ENCODE measurements at places on chromosomes 6 and 20.
A peak's percentile ranks its signal among the peaks of the same experiment; 100 is the strongest.

DNA sequence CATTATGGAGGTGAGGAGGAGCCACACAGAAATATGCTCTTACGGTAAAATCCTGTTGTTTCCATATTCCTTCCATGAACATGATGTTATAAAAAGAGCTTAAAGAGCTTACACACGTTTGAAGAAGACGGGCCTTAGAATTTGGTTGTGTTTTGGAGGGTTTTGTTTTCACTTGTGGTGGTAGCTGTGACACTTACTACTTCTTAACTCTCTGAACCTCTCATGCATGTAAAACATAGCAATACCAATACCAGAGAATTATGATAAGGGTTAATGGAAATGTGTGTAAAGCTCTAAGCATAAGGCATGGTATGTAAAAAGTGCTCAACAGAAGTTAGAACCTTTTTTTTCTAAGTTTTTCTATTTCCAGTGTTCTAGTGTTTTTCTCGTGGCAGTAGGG lies 256.1 kb upstream of the KCNQ5 start:
- DNase-seq: no peak

DNA sequence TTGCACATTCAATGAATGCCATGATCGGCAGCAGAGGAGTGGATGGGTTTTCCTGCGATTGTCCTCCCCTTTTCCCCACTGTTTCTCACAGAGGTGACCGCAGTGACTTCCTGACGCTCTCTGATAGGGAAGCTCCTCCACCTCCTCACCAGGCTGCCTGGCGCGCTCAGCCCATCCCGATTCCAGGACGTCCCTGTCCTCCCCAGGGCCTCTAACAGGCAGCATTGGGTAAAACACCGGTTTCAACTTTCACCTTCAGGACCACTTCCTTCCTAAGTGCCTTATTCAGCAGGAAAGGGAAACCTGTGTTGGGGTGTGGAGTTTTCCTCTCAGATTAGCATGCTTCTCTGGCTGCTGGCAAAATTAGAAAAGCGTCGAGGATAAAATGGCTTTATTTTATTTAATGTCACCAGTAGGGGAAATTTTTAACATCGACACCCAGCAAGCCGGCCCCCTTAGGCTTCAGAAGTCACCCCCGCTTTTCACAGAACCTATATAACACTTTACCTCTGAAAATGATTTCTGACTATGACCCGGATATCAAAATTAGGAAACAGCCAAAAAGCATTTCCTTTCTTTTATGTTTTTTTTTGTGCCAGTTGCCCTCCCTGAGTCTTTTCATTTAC lies 570.4 kb upstream of the GJE1 start:
- no peak for DNase-seq

- no peak for DNase-seq
Observed at GRCh38 chr20:20375862-20376261, 8.0 kb downstream of the INSM1 start.

GRCh38 chr6:143109196-143109595 lies 48.5 kb downstream of the AIG1 start:
- no peak for DNase-seq

- no peak for DNase-seq
Observed at GRCh38 chr6:113495521-113495920, 361.6 kb upstream of the MARCKS start.

- DNase-seq: no peak
Observed at GRCh38 chr20:39909447-39909846, 779.6 kb downstream of the MAFB start.

DNA sequence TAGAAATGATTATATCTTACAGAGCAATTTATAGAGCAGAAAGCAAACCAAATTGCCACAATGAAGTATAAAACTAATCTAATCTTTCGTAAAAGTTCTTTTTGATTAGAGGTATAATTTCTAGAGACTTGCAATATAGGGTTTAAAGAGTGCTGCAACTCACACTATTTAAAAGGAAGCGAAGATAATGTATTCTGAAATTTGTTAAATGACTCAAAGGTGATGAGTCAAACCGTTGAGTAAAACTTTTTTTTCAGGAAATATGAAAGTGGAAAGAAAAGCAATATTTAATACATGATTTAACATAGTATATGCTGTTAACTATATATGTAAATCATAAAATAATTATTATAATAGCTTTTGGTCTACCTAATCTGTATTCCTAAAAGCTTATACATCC lies 133.6 kb downstream of the SYNE1 start:
- no peak for DNase-seq

DNA sequence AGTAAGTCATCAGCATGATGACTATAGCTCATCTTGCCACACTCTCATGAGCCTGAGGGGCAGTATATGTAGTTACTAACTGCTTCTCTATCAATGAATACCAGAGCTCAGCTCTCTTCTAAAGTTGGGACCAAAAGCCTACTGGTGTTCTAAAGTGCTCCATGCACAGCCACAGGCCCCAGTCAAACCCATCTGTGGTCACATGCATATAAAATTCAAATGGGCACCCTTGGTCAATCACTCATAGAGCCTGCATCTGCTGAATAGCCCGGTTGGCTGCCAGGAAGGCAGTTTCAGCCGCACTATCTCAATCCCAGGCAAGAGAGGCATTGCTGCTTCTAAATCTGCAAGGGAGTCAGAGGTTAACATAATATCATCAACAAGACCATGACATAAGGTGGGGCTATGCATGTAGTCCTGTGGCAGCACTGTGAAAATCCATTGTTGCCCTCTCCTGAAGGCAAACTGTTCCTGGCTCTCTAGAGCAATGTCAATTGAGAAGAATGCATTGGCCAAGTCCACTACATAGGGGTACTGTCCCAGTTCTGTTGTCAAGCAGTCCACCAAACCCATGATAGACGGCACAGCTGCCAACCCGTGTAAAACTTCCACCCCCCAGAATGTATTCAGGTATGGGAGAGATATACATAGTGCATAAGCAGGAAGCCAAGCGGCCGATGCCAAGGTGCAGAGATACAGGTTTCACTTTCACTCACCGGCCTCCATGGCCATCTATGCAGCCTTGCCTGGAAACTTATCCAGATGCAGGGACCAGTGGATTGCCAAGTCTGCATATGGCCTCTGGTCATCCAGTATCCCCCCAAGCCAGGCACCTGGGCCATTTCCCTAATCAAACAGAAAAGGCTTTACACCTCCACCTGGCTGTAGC lies 76.2 kb downstream of the ALDH8A1 start:
- no peak for DNase-seq

GRCh38 chr6:135181333-135182070 lies 394 bp downstream of the MYB start:
- peak; percentile 35 for DNase-seq

DNA sequence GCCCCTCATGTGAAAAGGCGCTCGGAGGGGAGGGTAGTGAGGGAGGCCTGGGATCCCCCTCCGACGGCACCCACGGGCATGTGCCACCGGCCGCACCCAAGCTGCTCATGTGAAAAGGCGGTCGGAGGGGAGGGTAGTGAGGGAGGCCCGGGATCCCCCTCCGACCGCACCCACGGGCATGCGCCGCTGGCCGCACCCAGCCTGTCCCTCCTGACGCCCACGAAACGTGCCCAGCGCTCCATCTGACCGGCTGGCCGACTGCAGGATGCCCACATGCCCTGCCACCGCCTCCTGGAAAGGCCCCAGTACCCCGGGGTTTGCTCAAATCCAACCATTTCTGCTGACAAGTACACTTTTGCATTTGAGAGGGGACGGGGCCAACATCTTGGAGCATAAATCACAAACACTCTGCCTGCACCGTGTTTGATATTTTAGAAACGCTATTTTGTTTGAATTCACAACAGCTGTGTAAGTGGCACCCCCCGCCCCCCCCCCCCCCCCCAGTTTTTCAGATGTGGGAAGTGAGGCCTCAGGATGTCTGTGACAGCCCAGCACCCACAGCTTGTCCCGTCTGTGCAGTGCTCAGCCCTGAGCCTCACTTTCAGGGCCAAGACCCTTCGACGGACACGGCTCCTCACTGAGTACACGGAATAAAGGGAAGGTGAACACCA lies 34.1 kb downstream of the SLC2A4RG start:
- no peak for DNase-seq

- DNase-seq: no peak
Observed at GRCh38 chr6:129472239-129472638, 237.7 kb downstream of the ARHGAP18 start.

- DNase-seq: no peak
Observed at GRCh38 chr20:62476056-62476838, 452 bp upstream of the GATA5 start.

DNA sequence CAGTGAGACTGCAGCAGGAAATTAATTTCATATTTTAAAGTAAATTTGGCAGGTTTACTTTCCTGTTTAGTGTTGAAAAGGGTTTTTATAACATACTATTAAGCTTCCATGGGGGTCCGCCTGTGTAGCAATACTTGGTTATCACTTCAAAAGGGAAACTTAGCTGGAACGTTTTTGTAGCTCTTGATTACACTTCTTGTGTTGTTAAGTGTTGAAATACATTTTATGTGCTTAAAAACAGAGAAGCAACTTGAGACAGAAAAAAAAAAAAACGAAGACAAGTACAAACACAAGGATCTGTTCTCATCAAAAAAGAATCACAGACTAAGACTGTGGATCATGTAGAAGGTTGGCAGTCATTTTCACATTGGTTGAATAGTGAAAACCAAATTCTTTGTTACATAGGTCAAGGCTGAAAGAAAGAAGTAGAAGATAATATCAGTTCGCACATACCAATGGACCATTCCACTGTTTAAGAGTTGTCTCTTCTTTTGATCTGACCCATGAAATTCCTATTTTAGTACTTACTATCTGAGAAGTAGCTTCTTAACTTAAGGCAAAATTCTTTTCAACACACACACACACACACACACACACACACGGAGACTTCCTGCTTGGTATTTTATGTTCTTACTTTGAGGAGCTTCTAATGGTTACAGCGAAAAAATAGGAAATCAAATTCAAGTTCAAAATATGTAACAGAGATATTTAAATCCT lies 113.9 kb upstream of the SLC35B3 start:
- DNase-seq: no peak

DNA sequence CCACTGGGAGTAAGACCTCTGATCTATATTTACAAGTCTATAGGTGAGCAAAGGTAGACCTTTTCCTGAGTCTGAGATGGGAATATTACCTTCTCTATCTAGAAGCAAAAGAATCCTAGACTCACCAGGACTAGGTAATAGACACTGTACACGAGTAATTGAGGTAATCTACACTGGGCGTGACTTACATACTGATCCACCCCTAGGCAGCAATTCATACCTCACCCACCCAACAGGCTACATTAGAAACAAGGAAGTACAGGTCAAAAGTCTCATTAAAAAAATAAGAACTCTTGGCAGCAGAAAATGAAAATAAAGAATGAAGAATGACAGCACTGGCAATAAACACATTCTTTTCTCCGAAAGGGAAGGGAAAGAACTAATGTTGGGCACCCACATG lies 7.6 kb downstream of the CSNK2A1 start:
- no peak for DNase-seq

DNA sequence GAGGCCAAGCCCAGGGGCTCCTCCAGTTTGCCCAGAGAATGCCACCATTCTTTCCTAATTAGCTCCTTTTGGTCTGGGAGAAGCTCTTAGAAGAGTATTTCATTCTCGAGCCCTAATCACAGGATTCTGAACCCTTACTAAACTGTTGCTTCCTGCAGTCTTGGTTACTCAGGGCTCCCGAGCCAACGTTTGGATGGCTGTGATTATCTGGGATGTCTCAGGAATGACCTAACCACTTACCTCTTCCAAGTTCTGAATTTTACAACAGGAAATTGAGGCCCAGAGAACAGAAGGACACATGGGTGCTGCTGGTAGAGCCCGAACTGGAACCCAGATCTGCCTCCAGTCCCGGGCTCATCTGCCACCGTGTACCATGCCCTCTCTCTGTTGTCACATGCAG lies 22.2 kb upstream of the PNPLA1 start:
- DNase-seq: no peak

- DNase-seq: no peak
Observed at GRCh38 chr6:31339210-31339609, 17.8 kb downstream of the HLA-B start.

DNA sequence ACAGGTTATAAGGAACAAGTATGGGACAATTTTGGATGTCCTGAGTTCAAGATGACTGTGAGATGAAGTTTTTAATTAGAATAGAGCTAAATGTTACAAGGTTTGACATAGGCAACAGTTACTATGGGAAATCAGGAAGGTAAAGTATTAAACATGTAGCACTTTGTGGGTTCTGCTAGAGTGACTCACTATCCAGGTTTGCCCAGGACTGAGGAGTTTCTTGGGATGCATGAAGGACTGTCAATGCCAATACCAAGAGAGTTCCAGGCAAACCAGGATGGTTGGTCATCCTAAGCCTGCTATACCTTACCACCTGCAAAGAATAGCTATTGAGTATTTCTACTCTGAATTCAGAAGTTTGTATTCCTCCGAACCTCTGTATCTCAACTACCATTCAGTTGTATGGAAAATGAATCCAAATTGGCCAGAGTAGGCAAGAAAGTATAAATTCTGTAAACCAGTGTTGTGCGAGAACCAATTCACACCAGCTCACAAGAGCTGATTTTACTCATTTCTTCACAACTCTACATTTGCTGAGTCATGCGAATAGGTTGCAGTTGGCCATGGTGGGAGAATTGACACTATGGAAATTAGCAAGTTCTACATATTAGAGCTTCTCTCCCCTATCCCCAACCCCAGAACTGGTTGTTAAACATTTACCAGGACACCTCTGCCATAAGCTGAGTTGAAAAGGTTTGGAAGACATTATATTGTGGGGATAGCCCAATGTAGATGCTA lies 449.5 kb downstream of the PLCB1 start:
- DNase-seq: no peak

GRCh38 chr20:2337142-2337541 lies 41.3 kb downstream of the TGM3 start:
- no peak for DNase-seq

GRCh38 chr6:126344181-126344580 lies 4.3 kb downstream of the CENPW start:
- DNase-seq: no peak

- DNase-seq: no peak
Observed at GRCh38 chr20:64146301-64146935, 17.8 kb upstream of the MYT1 start.

DNA sequence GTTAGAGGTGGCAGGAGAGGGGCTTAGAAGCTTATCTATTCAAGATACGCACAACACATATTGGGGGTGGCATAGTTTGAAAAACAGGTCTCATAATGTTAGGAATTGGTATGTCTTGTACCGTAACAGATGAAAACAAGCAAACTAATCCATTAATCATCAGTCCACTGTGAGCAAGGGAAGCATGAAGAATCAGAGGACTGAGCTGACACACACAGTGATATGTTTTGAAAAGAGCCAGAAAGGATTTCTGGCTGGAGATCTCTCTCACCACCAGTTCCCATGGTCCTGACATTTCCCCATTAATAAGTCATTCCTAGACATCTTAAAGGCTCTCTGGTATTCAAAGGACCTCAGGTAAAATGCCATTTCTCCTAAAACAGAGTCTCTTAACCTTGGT lies 158.8 kb upstream of the PHACTR1 start:
- no peak for DNase-seq

DNA sequence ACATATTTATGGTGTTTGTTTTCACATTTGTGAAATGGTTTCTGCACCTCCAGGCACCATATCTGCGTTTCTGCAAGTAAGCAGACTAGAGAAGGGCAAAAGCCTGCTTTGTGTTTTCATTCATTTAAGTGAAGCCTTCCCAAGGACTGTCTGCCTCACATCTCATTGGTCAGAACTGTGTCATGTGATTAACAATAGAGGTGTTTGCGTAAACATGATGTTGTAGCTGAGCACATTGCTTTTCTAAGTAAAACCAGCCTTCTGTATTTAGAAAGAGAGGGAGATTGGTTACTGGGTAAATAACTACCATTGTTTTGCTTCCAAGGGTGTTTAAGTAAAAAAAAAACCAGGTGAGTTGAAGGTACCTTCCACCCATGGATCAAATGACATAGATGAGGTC lies 39.7 kb downstream of the SH3BGRL2 start:
- DNase-seq: no peak

All from NK-92 treated with Interleukin-12 subunit alpha and Interleukin-12 subunit beta, amount 100 ng/mL, for 24 hours (cell line).